ENCODE measurements at places on chromosomes 3 and 15.

GRCh38 chr15:76251717-76252116 lies 59.6 kb downstream of the ETFA start:
- DNase-seq = no peak

GRCh38 chr3:3200632-3201212 lies 21.2 kb upstream of the CRBN start:
- no peak for DNase-seq

DNA sequence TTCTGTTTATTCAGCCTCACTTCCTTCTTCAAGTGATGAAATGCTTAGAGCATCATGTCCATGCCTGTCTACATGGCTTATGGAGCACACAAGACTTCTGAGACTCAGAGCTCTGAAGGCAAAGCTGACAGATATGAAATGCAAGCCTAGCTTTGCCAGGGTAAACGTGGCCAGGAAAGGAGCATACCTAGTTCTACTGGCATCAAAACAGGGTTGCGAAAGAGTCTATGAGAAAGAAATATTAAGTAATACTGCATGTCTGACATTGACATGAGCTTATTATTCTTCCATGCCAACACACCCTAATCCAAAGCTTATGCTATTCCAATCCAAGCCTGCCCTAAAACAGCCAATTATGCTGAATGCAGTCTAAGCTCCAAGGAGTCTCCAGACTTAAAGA lies 391.5 kb downstream of the ERC2 start:
- no peak for DNase-seq

DNA sequence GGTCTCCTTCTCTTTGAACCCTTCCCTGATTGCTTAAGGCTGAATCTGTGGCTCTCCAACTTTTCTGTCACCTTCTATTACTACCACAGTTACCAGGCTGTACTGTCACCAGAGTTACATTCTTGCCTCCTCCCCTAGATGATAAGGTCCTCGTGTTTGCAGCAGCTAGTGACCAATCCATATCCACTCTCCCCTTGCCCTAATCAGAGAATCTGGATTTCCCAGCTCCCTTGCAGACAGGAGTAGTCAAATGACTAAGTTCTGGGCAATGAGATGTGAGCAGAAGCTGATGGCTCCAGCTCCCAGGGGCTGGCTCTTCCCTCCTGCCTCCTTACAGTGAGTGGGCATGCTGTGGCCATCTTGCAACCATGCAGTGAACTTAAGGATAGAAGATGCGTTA lies 95.4 kb upstream of the VGLL4 start:
- no peak for DNase-seq

GRCh38 chr15:79140846-79141570 lies 50.4 kb upstream of the RASGRF1 start:
- DNase-seq = no peak

GRCh38 chr15:95972041-95972553 lies 358.4 kb upstream of the NR2F2 start:
- DNase-seq = no peak

- no peak for DNase-seq
These were observed 418.2 kb downstream of the CNTN4 start for GRCh38 chr3:2516762-2517441.

- DNase-seq = no peak
These were observed 191.5 kb downstream of the FOXB1 start for GRCh38 chr15:60195611-60196010.
